ENCODE measurements at places on chromosomes 6 and 20.

- no peak for DNase-seq
These were observed 10.9 kb upstream of the MBOAT1 start for GRCh38 chr6:20223141-20223540.

DNA sequence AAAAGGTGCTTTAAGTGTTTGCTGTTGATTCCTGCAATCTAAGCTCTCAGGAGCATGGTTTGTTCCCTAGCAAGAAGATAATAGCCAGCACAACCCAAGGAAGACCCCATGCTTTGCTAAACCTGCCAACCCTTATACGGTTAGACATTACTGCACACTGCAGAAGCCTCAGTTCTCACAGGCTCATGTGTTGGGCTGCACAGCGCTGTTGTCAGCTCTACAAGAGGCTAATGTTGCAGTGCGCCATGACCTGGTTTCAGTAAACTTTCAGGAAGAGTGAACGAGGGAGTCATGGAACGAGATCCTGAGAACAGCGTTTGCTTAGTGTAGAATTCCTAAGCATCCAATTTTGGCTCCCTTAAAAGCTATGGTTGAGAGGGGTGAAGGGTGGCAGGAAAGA is 218.5 kb downstream of the ARHGAP18 start:
- DNase-seq, result no peak

- DNase-seq, result no peak
These were observed 17.4 kb downstream of the SLCO4A1 start for GRCh38 chr20:62659488-62660239.

DNA sequence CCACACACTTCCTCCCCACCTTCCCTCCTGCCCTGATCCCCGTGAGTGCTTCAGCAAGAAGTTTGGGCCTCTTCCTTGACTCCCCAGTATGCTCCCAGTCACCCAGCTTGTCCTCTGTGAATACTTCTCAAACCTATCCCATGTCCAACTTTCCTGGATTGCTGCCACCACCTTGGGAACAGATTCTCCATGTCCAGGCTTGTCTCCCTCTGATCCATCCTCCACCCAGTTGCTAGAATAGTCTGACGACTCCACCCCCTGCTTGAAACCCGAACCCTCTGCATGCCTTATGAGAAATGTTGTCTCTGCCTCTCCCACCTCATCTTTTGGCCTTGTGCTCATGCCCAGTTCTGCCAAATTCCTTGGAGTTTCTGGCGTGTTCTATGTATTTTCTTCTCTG is 108.0 kb downstream of the PPP1R14C start:
- no peak for DNase-seq

DNA sequence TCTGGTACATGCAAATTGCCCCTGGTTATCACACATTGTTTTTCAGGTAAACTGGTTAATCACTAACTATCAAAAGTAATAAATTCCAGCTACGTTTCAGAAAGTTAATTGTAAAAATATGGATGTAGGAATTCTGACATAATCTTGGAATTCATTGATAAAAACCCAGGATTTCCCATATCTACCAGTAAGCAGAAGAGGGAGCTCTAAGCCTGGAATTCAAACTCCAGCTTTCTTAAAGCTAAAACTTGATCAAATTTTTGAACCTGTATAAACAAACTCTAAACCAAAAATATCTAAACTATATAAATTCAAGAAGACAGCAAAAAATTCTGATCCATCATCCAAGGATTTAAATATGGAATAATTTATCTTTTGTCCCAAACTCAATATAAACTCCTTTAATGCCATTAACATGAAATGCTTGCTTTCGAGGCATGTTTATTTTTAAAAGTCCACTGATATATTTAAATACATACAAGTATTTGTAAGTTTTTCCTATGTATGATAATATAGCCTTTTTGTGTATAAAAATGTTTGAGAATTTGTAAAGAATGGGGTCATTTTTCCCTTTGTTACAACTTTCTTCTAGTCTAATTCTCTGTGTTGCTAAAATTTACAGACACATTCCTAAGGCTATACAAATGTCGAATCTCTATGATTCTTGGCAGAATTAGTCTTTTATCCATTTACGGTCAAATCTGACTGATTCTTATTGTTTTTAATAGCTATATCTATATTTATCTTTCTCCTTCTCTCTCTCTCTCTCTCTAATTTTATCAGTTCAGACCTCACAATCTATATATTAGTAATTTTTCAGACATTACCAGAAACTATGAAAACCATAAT is 91.4 kb upstream of the RNF217 start:
- DNase-seq, result peak; percentile 46

- no peak for DNase-seq
These were observed 10.6 kb upstream of the ZNF76 start for GRCh38 chr6:35248965-35249364.

GRCh38 chr6:47209632-47210031 is 100.1 kb downstream of the TNFRSF21 start:
- DNase-seq, result peak; percentile 51

GRCh38 chr6:122184401-122184827 is 215.0 kb upstream of the HSF2 start:
- peak; percentile 41 for DNase-seq

DNA sequence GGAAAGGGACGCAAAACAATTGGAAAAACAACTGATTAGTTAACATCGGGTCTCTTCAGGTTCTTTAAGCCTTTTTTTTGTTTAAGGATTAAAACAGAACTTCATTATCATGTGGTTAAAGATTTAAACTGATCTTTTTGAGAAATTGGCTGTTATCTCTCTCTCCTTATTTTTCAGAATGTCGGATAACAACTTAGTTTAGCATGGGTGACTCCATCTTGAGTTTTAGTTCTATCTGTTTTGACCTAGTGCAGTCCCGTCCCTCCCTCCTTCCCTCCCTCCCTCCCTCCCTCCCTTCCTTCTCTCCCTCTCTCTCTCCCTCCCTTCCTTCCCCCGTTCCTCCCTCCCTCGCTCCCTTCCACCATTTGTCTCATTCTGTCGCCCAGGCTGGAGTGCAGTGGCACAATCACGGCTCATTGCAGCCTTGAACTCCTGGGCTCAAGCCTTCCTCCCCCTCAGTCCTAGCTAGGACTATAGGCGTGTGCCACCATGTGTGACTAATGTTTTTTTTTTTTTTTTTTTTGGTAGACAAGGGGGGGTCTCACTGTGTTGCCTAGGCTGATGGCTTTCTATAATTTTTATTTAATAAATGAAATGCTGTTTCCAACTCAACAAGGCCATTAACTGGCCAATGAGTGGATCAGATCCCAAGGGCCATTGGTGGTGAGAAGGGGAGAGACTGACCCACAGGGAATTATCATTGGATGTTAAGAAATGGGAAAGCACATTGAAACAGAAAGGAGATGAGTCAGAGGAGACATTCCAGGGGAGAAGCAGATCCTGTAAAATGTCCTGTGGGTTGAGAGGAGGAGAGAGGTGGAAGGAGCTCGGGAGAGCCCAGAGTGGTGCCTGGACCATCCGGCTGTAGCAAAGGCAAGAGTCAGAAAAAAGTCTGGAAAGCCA is 13.6 kb downstream of the BAK1 start:
- DNase-seq, result no peak

DNA sequence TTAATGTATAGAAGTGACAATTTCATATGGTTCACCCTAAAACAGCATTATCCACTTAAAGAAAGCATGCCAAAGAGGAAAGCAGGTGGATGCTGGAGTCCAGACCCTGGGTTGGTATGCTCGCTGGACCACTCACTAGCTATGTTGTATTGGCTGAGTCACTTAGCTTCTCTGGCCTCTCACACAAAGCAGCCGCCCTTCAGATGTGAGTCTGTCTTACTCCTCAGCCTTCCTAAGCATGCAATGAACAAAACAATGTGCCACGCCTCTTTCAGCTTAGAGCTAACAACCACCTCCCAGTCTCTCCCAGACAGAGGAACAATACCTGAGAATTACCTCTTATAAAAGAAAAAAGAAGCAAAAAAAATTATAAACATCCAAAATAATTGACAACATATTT is 29.4 kb downstream of the SIM1 start:
- DNase-seq, result no peak

DNA sequence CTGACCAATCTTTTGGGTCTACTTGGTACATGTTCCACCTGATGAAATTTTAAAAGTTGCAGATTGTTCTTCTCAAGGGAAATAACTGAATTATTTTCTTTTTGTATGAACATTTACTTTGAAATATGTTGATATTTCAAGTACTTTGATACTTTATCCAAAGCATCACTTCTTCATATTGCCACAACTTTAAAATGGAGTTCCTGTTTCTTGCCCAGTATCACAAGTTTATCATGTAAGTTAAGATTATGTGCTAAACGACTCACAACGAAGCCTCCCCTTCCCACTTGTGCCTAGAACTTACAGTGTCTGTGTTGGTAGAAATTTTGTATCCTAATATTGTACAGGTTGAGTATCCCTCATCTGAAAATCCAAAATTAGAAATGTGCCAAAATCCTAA is 108.4 kb downstream of the ARID1B start:
- DNase-seq, result no peak

DNA sequence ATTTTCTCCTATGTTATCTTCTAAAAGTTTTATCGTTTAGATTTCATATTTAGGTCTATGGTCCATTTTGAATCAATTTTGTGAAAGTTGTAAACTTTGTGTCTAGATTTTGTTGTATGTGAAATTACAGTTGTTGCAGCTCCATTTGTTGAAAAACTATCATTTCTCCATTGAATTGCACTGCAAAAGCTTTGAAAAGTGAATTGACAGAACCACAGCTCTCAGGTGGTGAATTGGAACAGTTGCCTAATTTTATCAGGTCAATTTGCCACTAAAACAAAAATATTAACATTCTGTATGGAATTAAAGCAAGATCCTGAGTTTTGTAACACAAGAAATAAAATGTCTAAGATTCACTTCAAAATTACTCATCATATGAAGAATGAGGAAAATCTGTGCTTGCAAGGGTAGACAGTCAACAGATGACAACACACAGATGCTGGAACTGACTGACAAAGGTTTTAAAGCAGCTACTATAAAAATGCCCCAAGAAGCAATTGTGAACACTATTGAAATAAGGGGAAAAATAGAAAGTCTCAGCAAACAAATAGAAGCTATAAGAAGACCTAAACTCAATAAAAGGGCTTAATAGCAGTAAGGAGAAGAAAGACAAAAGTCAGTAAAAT is 346.7 kb downstream of the PAX1 start:
- no peak for DNase-seq

DNA sequence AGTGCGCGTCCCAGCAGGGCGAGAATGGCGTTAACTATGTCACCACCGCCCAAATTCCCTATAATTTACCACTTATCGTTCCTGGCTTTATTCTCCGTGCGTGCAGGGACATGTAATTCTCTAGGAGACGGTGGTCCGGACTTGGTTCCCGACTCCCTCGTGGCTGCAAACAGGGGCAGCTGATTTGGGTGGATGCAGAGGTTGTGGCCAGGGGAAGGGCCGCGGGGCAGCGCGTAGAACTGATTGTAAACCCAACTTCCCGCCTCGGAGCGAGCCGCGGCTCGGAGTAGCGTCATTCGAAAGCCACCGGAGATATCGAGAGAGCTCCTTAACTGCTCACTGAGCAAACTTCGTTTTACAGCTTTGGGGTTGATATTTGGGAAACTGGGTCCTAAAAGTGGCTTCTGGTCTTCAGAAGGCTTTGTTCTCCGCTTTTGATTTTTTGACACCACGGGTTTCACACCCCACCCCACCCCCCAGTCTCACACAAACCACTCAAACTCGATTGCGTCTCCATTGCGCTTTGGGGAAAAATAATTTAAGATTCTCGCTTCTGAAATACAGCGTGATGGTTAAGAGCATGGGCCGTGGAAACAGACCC is 17.5 kb upstream of the ZSCAN9 start:
- DNase-seq, result peak; percentile 53

DNA sequence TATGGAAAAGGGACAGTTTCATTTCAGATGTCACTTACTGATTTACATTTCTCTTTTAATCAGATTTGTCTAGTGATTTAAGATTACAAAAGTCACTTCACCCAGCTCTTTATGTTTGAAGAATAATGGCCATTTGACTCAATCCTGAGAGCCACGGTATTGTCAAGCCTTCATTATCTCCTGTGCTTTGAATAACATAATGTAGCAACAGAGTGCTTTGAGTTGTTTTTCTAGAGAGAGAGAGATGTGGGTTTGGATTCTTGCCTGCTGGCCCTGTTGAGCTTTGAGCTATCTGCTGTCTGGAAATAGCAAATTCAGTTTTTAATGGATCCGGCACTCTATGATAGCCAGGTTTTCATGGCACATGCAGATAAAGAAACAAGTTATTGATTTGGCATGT is 478.4 kb upstream of the SOX4 start:
- no peak for DNase-seq

DNA sequence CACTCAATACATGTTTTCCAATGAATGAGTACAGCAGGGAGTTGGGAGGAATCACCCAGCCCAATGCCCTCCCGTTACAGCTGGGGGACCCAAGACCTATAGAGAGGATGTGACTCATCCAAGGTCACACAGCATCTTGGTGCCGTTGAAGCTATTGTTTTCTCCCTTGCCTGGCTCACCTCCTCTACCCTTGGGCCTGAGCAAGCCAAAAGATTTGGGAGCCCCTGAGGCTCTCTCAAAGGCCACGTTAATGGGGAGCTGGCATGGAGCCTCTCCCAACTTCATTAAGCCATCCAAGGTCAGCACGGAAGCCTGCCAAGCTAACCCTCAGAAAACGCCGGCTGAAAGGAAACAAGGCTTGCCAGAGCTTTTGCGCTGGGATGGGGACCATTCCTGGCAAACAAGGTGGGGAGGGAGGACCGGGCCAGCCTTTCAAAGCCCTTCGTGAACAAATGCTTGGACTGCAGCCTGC is 30.4 kb downstream of the KCNB1 start:
- no peak for DNase-seq

GRCh38 chr6:26104457-26105108 is 17.4 kb downstream of the HFE start:
- no peak for DNase-seq

DNA sequence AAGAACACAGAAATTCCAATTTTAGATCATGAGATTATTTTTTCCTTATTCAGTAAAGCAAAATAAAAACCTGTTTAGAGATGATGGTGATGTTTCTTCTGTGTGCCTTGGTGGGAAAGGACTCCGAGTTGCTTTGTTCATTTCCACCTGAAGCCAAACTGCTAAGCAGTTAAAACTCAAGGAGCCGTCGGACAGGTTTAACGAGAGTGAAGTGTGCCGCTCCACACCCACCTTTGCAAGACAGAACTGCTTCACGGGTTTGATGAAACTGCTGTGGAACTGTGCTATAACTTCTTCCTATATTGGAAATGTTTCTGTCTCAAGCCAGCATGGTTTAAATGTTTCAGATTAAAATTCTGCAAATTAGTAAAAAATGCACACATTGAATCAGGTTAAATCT is 9.2 kb upstream of the DSP start:
- no peak for DNase-seq

Measured in mesenchymal stem cell (in vitro differentiated cells and primary cell).